Stimulated activated CD8-positive, alpha-beta memory T cell treated with anti-CD3 and anti-CD28 coated beads, Interleukin-7, amount 100 ng/mL, for 48 hours (primary cell): ENCODE measurements at places on chromosomes 1 and 21.

DNA sequence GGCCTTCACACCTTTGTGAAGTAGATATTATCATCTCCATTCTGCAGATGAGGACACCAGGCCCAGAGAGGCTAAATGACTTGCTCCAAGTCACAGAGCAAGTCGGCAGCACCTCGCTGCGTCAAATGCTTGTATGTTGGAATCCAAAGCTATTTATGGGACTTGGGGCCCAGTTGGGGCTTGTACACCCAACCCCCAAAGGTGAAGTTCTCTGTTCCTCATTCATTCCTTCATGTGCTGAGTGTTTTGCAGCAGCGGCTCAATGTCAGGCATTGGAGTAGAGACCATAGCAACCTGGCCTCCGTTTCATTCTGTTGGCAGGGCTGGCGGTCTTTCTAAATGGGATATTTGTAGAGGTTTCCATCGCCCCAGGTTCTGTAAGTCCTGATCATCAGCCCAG is 113.4 kb upstream of the SLC25A33 start:
- DNase-seq = no peak

- DNase-seq = no peak
Measured at GRCh38 chr1:100394285-100394684, 42.0 kb downstream of the CDC14A start.

- no peak for DNase-seq
Measured at GRCh38 chr21:46557919-46558392, 46.9 kb downstream of the S100B start.

- no peak for DNase-seq
Measured at GRCh38 chr1:66266756-66267155, 267.2 kb upstream of the SGIP1 start.

DNA sequence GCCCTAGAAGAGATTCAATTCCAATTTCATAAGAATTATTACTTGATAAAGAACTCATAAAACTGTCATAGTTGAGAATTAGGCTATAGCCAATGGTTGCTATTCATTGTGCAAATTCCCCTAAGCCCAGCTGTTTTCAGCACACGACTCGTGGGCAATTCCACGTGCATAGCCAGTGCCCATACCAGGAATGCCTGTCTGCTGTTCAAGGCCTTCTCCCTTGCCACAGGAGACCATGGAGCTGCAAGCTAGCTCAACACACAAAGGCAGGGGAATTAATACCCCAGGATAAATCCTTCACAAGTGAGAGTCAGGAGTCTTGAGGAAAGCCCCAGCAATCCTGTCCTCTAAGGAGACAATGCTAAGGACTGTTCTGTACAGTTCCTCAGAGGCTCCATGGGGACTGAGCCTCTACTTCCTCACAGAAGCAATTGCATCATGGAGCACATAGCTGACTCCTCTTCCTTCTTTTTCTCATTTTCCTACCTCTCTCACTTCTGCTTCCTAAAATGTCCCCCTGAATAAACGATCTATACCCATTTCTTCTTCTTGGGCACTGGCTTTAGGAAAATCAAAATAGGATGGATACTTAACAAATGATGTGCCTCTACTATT is 19.1 kb upstream of the CHRM3 start:
- no peak for DNase-seq

GRCh38 chr1:243271996-243272395 is 16.2 kb downstream of the SDCCAG8 start:
- DNase-seq = no peak

- no peak for DNase-seq
Measured at GRCh38 chr1:227764019-227764391, 28.8 kb downstream of the SNAP47 start.

- no peak for DNase-seq
Measured at GRCh38 chr1:218430346-218430745, 85.2 kb downstream of the TGFB2 start.

DNA sequence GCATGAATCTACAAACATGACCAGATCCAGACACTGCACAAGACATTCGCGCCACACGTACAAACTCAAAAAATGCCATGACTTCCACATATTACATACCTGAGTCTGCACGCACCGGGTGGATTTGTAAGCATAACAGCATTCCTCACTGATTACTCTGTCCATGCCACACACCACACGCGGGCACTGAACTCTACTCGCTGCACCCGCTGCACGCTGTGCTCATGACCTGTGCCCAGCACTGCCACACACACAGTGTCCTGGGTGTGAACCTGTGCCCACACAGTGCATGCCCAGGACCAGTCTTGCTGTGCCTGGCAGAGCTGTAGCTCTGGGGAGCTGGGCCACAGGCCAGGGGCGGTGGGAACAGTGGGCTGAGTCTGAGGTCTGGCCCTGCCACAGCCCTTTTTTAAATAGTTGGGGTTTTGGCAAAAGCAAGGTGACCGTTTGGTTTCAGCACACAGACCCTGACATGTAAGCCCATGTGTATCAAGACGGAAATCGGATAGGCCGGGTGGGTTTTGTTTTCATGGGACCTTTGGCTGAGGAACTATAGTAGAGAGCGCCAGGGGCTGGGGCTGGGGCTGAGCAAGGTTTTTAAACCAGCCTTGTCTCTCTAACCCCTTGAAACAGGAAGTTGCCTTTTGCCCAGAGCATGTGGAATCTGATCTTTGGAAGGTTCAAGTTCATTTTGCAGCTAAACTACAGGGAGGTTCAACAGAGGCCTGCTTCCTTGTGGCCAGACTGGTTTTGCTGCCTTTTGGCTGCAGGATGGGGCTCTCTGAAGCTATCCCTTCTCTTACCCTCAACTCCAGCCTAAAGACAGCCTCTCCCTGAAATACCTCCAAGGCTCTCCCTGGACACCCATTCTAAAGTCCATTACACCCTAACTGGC is 12.3 kb upstream of the GOLT1A start:
- DNase-seq = no peak

- DNase-seq = no peak
Measured at GRCh38 chr21:26883768-26884167, 38.6 kb upstream of the ADAMTS1 start.

DNA sequence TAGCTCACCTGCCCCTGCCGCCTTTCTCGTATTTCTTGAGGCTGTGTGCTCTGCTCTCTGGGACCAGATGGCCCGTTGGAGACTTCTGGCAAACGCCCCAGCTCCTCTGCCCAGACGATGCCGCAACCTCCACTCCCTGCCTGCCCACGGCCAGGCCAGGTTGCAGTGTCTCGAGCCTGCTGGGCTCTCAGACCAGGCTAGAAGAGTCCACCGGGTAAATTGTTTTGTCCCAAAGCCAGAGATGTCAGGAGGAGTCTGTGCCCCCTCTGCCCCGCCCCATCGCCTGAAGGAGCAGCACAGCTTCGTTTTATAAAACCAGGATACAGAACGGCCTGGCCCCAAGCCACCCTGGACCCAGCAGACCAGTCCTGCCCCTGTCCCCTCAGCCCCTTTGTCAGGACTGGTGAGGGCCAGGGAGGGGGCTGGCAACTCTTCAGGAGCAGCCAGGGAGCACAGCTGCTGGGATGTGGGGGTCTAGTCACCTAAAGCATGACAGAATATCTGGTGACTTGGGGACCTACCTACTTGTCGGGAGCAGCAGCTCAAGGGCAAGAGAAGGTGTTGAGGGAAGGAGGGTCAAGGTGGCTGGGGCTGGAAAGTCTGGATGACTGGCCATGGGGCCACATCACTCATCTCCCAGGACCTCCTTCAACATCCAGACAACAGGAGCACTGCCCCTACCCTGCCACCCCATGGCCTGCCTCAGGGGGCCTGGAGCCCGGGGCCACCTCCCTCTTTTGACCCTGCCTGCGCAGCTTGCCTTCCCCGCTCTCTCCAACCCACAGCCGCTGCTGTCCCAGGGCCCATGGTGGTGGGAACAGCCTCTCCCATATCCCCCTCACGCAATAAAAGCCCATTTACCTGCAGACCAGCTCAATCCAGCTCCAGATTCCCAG is 33.9 kb upstream of the LBR start:
- DNase-seq = no peak

DNA sequence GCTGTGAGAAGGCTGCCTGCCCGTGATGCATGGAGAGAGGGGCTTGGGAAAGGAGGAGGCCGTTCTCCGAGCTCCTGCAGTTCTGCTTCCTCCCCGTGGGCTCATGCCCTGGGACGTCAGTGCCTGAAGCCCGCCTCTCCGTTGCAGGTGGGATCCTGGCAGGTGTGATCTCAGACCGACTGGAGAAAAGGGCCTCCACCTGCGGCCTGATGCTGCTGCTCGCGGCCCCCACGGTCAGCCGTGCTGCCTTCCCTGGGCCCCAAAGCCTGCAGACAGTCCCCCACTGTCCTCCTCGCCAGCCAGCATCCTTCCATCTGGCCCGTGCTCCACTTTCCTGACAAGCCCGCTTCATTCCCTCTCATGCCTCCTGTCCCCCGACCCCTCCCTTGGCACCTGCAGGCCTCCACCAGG is 50.9 kb downstream of the SLC37A1 start:
- no peak for DNase-seq

DNA sequence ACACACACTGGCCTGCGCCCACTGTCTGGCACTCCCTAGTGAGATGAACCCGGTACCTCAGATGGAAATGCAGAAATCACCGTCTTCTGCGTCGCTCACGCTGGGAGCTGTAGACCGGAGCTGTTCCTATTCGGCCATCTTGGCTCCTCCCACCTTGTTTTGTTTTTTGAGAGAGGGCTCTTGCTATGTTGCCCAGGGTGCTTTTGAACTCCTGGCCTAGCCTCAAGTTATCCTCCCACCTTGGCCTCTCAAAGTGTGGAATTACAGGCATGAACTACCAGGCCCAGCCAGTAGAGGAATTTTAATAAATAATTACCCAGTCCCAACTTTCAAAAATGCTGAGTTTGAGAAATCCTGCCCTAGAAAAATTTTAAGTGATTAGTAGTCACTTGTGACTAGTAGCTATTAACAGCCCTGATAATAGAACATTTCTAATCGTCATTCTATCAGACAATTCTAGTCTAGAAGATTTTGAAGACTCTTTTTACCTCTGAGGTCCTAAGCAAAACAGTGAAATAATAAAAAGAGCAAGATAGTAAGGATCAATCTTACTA is 30.9 kb upstream of the SLC35D1 start:
- DNase-seq = no peak

GRCh38 chr1:158112994-158113758 is 67.5 kb upstream of the CD1D start:
- DNase-seq = peak; percentile 7

DNA sequence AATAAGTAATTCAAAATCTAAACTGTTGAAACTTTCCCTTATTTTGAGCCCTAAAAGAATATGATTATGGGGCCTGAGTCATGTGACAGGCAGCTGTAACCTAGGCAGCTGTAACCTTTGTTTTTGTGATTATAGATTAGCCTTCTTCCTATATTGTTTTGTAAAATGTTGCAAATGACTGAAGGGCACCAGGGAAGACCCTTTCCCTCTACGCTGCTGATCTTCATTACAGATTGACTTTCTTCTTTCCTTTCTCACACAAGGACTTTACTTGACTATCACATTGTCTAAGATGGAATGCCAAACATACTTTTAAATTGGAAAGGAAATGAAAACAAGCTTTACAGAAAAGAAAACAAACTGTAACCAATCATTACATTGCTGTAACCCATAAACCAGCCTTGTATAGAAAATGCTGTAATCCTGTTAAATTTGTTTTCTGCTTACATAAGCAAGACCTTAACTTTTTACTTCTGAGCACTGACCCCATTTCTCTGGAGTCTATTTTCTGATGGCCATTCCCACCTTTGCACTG is 242.2 kb downstream of the RGS7 start:
- DNase-seq = no peak

- no peak for DNase-seq
Measured at GRCh38 chr1:178495741-178496409, 889 bp downstream of the CLEC20A start.

DNA sequence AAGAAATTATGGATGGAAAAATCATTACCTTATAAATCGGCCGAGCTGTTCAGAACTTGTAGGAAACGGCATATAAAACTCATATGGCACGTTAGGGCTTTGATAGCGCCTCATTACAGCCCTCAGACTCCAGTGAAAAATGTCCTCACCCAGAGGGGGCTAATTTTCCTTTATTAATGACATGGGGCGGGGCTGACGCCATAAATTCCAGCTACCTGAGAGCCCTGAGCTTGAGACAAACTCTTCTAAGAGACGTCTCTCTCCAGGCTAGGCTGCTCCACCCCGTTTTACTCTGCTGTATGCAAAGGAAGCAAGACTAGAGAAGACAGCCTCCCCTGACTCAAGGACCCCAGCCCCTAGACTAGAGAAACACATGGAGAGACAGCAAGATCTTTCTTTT is 149.4 kb downstream of the TRABD2B start:
- DNase-seq = no peak

DNA sequence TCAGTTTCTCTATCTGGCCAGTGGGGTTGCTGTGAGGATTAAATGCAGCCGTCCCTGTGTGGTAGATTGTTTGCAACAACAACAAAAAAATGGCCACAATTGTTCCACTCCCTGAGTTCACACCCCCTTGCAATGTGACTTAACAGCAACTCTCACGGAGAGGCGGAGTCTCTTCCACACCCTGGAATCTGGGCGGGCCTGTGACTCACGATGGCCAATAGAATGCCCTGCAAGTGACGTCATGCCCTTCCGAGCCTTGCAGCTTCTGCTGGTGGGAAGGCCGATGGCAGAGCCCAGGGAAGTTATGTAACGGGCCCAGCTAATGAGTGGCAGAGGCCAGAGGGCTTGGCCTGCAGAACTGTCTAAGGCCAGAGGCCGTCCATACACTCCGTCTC is 87.9 kb downstream of the RIPK4 start:
- no peak for DNase-seq

DNA sequence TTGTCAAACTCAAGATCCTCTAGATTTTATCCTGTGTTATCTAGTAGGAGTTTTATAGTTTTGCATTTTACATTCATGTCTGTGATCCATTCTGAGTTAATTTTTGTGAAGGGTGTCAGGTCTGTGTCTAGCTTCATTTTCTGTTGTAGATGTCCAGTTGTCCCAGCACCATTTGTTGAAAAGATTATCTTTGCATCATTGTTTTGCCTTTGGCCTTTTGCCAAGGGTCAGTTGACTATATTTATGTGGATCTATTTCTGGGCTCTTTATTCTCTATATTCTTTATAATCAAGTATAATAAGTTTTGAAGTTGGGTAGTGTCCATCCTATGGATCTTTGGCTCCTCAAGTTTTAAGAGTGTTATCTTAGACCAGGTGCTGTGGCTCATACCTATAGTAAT is 21.9 kb downstream of the TRAF5 start:
- no peak for DNase-seq

GRCh38 chr1:167638064-167638463 is 8.0 kb downstream of the RCSD1 start:
- no peak for DNase-seq

DNA sequence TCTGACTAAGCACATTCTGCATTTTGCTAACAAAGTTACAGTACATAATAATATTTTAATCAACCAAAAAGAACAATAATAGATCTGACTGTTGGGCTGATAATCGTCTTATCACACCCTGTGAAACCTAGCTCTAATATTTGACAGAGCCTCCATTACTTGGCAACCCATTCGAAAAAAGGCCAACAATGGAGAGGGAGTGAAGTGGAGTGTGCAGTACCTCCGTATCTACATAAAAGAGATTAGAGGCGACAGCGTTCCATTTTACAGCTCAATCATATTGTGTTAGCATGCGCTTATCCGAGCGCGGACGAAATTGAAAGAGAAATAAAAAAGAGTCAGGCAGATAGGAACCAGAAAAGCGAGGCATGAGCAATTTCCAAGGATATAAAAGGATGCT is 137.3 kb upstream of the USH2A start:
- no peak for DNase-seq

GRCh38 chr1:159839116-159839849 is 12.6 kb downstream of the SLAMF8 start:
- DNase-seq = no peak
